Stimulated activated CD4-positive, alpha-beta T cell treated with anti-CD3 and anti-CD28 coated beads, Interleukin-1b, Interleukin-23, amount 100 ng/mL, for 4 hours (primary cell): ENCODE measurements at places on chromosomes 1 and 21.
A peak's percentile ranks its signal among the peaks of the same experiment; 100 is the strongest.

DNA sequence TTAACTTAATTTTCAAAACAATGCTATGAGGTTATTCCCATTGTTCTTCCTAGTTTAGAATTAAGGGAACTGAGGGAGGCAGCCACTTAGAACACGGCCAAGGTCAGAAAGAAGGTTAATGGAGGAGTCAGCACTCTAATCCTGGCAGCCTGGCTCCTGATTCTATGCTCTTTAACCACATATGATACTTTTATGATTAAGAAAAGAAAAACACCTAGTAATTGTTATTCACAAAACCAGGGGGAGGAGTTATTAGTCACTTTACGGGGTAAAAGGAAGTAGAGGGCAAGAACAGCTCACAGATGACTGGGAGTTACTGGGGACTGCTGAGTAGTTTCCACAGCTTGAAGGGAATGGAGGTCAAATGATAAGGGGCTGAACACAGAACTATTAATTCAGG lies 38.6 kb downstream of the GADD45A start:
- DNase-seq, result no peak

GRCh38 chr21:44792702-44793591 lies 8.7 kb downstream of the UBE2G2 start:
- DNase-seq, result peak; percentile 30

GRCh38 chr1:222654849-222655248 lies 37.0 kb downstream of the MIA3 start:
- DNase-seq, result peak; percentile 14

- DNase-seq, result no peak
Measured at GRCh38 chr21:17730782-17731181, 88.4 kb downstream of the C21orf91 start.

DNA sequence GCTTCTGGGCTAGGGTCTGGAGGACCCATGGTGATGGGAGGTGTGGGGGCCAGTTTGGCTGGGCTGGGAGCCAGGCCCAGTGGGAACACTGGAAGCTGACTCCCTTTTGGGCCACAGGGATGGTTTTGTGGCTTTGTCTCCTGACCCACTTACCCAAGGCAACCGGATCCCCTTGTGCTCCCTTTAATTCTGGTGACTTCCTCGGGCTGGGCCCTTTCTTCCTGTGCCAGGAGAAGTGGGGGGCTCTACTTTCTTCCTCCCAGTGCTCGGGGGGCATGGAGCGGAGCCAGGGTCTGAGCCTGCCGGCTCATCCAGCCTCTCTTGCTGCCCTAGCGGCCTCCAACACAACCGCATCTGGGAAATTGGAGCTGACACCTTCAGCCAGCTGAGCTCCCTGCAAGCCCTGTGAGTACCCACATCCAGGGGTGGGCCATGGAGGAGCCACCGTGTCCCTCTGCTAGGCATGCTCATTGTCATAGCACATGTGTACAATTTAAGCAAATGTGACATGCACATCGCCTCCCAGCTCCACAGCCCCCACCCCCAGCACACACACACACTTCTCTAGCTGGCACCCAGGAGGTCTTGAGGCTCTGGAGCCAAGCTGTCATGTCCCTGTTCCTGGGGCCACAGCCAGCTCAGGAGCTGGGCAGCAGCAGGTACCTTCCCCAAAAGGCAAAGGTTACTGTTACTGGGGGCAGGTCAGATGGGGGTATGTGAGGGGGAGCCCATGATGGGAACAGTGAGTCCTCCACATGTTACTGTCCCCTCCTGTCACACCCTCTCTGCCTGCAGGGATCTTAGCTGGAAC lies 35.0 kb downstream of the UBE2T start:
- no peak for DNase-seq

DNA sequence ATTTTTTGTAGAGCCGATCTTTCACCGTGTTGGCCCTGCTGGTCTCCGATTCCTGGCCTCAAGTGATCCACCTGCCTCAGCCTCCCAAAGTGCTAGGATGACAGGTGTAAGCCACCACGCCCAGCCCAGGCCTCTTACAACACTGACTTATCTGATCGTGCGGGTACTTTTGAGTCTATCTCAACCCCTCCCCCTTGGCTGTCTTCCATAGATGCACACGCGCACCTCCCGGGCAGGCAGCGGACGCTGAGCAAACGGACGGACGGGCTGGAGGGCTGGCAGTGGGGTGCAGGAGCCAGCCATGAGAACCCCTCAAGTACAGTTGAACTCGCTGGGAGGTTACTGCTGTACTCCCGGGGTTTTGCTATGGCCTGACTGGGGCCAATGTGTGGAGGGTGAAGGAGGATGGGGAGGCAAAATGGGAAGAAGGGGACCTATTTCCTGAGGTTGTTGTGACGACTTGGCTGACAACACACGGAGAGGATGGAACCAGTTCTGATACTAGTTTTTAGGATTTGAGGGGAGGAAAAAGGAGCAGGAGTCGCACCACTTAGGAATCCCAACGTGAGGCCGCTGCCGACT lies 959 bp downstream of the CD58 start:
- DNase-seq, result peak; percentile 13

DNA sequence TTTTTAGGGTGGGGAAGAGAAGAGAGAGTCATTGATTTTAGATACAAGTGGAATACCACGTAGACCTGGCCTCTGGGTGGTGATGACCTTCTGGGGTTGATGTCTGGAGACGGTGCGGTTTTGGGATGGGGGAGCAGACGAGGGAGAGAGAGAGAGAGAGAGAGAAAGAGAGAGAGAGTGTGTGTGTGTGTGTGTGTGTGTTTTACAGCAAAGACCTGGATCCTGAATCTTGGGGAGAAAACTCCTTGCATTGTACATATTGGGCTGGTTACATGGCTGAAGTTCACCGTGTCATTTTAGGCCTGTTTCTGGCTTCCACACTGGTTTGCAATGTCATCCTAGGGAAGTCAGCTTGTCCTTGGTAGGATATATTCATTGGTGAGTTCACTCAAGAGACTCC lies 89.0 kb downstream of the GALNT2 start:
- DNase-seq, result no peak

- DNase-seq, result no peak
Measured at GRCh38 chr21:33522297-33522952, 19.5 kb downstream of the GART start.
